ENCODE measurements at places on chromosomes 7 and 10. TPM values are rescaled to one million over a fixed set of nuclear protein-coding genes. Genes with fewer than 3 reads are reported as not detected.

DNA sequence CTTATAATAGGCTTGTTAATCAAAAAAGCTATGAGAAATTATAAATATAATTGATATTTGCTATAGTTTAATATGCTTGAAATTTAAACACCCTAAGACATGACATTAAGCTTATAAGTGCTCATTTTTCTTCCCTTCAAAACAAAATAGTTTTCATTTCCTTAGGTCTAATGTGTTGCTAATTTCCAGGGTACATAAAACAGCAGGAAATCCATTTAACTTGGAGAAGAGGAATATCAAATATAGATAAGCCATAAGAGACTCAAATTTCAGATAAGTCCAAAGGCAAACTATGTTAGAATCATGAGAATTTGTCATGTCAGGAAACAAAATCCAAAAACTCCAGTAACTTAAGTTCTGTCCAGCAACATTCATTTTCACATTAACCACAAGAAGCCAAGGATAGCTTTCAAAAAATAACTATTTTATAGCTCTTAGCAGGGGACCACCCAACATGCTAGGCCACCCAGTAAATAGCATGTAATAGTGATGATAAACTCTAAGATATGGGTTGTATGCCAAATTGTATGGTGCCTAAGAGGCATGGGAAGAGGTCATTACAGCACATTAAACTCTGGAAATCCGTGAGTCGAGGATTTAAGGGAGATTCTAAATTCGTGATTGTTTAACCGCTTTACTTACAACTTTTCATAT lies 298.1 kb downstream of the CRPPA start:
- H3K4me1 ChIP-seq = no peaks in the 10 kb centered on the region
- no peak overlapping the region for H3K4me3 ChIP-seq
- DNase-seq = no peak
- no peak overlapping the region for H3K27ac ChIP-seq
- no peaks in the 10 kb centered on the region for H3K36me3 ChIP-seq
- no peaks in the 10 kb centered on the region for H3K27me3 ChIP-seq

GRCh38 chr10:101828766-101829551 lies 10.7 kb upstream of the OGA start:
- no peak overlapping the region for H3K4me3 ChIP-seq
- peaks cover 35% of the 10 kb centered on the region for H3K36me3 ChIP-seq
- H3K4me1 ChIP-seq = peaks cover 32% of the 10 kb centered on the region
- H3K27ac ChIP-seq = no peak overlapping the region

DNA sequence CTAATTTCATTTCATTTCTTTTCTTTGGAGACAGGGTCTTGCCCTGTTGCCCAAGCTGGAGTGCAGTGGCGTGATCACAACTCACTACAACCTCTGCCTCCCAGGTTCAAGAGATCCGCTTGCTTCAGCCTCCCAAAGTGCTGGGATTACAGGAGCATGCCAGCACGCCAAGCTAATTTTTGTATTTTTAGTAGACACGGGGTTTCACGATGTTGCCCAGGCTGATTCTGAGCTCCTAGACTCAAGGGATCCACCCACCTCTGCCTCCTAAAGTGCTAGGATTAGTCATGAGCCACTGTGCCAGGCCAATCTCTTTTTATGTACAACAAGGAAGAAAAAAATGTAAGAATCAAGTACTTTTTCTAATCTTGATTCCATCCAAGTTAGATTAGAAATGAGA lies 10.7 kb upstream of the KMT2E start:
- no peaks in the 10 kb centered on the region for H3K27me3 ChIP-seq
- no peak for DNase-seq
- H3K36me3 ChIP-seq = peaks cover 14% of the 10 kb centered on the region
- H3K4me3 ChIP-seq = no peak overlapping the region

DNA sequence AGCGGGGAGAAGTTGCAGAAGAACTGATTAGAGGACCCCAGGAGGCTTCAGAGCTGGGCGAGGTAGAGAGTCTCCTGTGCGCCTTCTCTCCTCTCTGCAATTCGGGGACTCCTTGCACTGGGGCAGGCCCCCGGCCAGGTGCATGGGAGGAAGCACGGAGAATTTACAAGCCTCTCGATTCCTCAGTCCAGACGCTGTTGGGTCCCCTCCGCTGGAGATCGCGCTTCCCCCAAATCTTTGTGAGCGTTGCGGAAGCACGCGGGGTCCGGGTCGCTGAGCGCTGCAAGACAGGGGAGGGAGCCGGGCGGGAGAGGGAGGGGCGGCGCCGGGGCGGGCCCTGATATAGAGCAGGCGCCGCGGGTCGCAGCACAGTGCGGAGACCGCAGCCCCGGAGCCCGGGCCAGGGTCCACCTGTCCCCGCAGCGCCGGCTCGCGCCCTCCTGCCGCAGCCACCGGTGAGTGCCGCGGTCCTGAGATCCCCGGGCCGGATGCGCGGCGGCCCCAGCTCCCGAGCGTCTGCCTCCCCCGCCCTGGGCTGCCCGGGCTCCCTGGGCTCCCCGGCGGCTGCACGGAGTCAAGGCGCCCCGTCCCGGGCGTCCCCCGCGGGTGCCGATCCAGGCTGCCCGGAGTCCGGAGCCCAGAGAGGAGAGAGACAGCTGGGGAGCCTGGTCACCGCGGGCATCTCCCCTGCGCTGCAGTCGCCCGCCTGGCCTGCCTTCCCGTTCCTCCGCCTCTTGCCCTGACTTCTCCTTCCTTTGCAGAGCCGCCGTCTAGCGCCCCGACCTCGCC lies at the start of gene PLAU:
Gene PLAU, plus strand, starts transcription at position 369 of the 789 bp plus-strand sequence. CDS start 424 bp downstream, outside the sequence.
- H3K4me3 ChIP-seq = peak within 1 kb of the TSS; percentile 47
- H3K27ac ChIP-seq = no peak within 1 kb of the TSS
- peaks cover 14% of the 10 kb centered on the region for H3K27me3 ChIP-seq
- H3K4me1 ChIP-seq = peaks cover 28% of the 10 kb centered on the region
- DNase-seq = no peak
- no peaks in the 10 kb centered on the region for H3K36me3 ChIP-seq

Gene TAS2R3
- total RNA-seq = 5.7 TPM

Gene MKX
- 2.9 TPM for total RNA-seq

- H3K36me3 ChIP-seq = peaks cover 5% of the 10 kb centered on the region
- no peak overlapping the region for H3K27ac ChIP-seq
- no peaks in the 10 kb centered on the region for H3K27me3 ChIP-seq
- DNase-seq = no peak
Observed at GRCh38 chr10:116952729-116953128, 52.3 kb downstream of the SHTN1 start.

Gene CEP55
- total RNA-seq = 6.9 TPM

Gene CALCR
- total RNA-seq = 0.39 TPM

GRCh38 chr7:130927062-130927461 lies 193.1 kb upstream of the KLF14 start:
- peaks cover 2% of the 10 kb centered on the region for H3K36me3 ChIP-seq
- no peak overlapping the region for H3K4me3 ChIP-seq
- no peaks in the 10 kb centered on the region for H3K27me3 ChIP-seq
- H3K27ac ChIP-seq = no peak overlapping the region
- DNase-seq = no peak

Gene COMMD3
- 55.9 TPM for total RNA-seq

Gene ANKRD7
- total RNA-seq = 3.2 TPM

DNA sequence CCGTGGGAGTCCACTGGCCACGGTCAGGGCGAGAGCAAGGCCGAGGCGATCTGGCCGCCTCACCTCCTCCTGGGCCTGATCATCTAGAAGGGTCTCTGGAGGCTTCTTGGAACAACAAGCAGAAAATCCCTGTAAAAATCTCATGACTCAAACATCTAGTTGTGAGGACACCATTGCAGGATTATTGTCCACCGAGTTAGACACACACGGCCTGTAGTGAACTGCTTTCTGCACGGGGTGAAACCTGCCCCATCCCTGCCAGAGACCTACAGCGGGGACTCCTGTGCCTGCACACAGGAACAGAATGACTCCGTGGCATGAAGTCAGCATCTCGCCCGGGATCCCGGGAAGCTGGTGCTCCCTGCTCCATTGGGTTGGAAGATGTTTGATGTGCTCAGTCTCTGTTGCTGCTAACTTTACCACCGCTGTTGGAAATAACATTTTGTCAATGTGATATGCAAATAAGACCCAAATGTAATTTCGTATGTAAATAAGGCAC lies 267.0 kb upstream of the TCERG1L start:
- H3K4me3 ChIP-seq = no peak overlapping the region
- H3K27ac ChIP-seq = no peak overlapping the region
- H3K27me3 ChIP-seq = no peaks in the 10 kb centered on the region
- DNase-seq = no peak

DNA sequence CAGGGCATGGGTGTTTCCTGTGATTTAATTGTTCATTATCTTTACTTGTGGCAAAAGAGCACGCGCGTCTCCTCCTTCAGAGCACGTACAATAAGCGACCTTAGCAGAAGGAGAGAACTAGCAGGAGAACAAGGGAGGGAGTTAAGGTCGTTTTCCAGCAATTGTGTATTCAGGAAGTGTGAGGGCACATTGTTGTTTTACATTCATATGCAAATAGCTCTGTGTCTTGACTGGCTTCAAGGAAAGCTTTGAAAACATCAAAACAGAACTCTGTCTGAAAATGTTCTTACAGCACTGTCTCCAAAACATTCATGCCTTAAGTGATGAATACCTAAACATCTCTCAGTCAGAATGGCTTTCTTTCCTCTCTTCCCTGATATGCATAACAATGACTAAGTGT lies 499.1 kb downstream of the ACTR3B start:
- H3K36me3 ChIP-seq = no peaks in the 10 kb centered on the region
- H3K4me3 ChIP-seq = no peak overlapping the region
- no peaks in the 10 kb centered on the region for H3K27me3 ChIP-seq
- no peaks in the 10 kb centered on the region for H3K4me1 ChIP-seq

GRCh38 chr7:133642907-133643306 lies 390.0 kb downstream of the EXOC4 start:
- no peaks in the 10 kb centered on the region for H3K27me3 ChIP-seq
- H3K4me3 ChIP-seq = no peak overlapping the region
- H3K36me3 ChIP-seq = no peaks in the 10 kb centered on the region
- no peak for DNase-seq

Gene AASS
- 51.1 TPM for total RNA-seq

- no peaks in the 10 kb centered on the region for H3K36me3 ChIP-seq
- no peak for DNase-seq
- no peaks in the 10 kb centered on the region for H3K27me3 ChIP-seq
- H3K27ac ChIP-seq = no peak overlapping the region
- no peaks in the 10 kb centered on the region for H3K4me1 ChIP-seq
- H3K4me3 ChIP-seq = no peak overlapping the region
Observed at GRCh38 chr7:17134786-17135185, 163.7 kb upstream of the AHR start.

GRCh38 chr7:101553771-101554445 lies 75.2 kb downstream of the MYL10 start:
- H3K36me3 ChIP-seq = peaks cover 36% of the 10 kb centered on the region
- no peaks in the 10 kb centered on the region for H3K27me3 ChIP-seq
- no peaks in the 10 kb centered on the region for H3K4me1 ChIP-seq
- DNase-seq = no peak

DNA sequence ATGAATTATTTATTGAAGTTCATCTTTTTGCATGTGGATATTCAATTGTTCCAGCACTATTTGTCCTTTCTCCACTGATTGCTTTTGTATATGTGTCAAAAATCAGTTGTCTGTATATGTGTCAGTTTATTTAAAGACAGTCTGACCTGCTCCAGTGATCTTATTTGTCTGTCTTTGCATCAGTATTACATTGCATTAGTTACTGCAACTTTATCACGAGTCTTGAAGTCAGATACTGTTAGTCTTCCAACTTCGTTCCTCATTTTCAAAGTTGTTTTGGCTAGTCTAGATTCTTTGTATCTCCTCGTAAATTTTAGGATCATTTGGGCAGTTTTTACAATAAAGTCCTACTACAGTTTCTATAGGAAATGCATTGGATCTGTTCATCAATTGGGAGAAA lies 166.4 kb downstream of the CELF2 start:
- no peak overlapping the region for H3K27ac ChIP-seq
- H3K27me3 ChIP-seq = no peaks in the 10 kb centered on the region
- no peak overlapping the region for H3K4me3 ChIP-seq

Gene SFTPA1
- not detected for total RNA-seq

- no peak for DNase-seq
- H3K36me3 ChIP-seq = no peaks in the 10 kb centered on the region
Observed at GRCh38 chr10:43056568-43057011, 20.3 kb upstream of the RET start.

DNA sequence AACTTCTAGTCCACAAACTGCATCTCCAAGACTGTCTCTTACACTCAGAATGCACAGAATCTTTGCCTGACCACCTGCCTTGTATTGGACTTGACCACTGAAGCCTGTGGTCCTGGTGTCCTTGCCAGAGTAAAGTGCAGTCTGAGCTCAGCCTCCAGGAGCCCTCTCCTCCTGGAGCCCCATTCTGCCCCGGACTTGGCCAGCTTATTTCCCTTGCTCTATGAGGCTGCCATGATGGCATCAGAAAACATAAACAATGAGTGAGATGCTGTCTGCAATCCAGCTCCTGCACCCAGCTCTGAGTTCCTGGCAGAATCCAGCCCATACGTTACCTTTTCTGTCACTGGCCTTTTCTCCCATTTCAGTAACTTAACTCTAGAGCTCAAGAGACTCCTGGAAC lies 494.6 kb downstream of the PLXNA4 start:
- H3K4me3 ChIP-seq = no peak overlapping the region
- H3K27me3 ChIP-seq = no peaks in the 10 kb centered on the region
- H3K27ac ChIP-seq = no peak overlapping the region
- no peak for DNase-seq
- peaks cover 12% of the 10 kb centered on the region for H3K4me1 ChIP-seq

Gene LRIT1
- total RNA-seq = not detected

GRCh38 chr10:6843894-6844650 lies 264.0 kb upstream of the PRKCQ start:
- DNase-seq = no peak
- no peak overlapping the region for H3K27ac ChIP-seq
- no peaks in the 10 kb centered on the region for H3K36me3 ChIP-seq
- H3K4me3 ChIP-seq = no peak overlapping the region

Gene NT5C3A
- 28.3 TPM for total RNA-seq

GRCh38 chr10:77881636-77882035 lies 44.9 kb downstream of the DLG5 start:
- no peak overlapping the region for H3K4me3 ChIP-seq
- peaks cover 3% of the 10 kb centered on the region for H3K36me3 ChIP-seq
- no peak overlapping the region for H3K27ac ChIP-seq
- DNase-seq = no peak
- no peaks in the 10 kb centered on the region for H3K27me3 ChIP-seq

DNA sequence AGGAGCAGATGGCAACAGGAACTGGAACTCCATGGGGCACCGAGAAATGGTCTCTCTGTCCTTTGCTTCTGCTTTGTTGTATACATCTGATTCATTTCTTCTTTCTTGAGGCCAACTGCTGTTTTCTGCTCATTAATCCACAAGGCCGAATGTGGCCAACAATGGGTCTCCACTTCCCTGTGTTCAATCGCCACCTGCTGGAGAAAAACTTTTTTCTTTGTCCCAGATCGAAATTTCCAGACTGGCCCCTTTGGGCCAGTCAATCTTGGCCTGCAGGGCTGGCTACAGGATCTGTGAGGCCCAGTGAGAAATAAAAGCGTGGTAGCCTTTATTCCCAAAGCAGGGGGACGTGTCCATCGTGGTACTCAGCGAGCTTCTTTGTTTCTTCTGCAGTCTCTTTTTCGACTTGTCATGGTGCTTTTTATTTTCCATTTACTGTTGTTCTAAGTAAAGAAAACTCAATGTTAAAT lies 58.8 kb downstream of the PARP12 start:
- H3K36me3 ChIP-seq = no peaks in the 10 kb centered on the region
- peak; percentile 86 for DNase-seq
- H3K27ac ChIP-seq = no peak overlapping the region
- no peak overlapping the region for H3K4me3 ChIP-seq
- H3K27me3 ChIP-seq = no peaks in the 10 kb centered on the region
- H3K4me1 ChIP-seq = peaks cover 3% of the 10 kb centered on the region

GRCh38 chr10:124999433-125000365 lies 57.8 kb downstream of the ZRANB1 start:
- H3K4me1 ChIP-seq = peaks cover 84% of the 10 kb centered on the region
- peak overlapping the region; percentile 91 for H3K27ac ChIP-seq
- no peaks in the 10 kb centered on the region for H3K27me3 ChIP-seq
- peaks cover 89% of the 10 kb centered on the region for H3K36me3 ChIP-seq

Data from spinal cord (tissue), 10 donors.